ENCODE measurements at places on chromosomes 3 and 15.

DNA sequence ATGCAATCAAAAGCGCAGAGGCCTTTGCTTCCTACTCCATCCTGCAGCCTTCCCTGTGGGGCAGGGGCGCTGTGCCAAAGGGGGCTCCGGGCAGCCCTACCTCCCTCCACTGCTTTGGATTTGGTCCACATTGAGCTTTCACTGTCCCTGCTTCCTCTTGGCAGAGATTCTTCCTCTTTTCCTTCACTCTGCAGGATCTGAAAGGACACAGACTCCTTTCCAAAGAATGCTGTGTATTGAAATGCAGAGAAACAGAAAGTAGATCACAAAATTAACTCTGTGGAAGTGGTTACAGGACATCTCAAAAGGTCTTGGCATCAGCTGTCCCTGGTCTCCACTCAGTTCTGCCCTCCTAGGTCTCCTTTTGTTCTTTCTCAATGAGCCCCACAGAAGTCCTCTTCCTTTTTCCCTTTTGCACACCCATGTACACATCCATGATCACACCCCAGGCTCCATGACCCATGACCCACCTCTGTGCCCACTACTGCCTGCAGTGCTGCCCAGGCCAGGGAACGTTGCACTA, 64.1 kb downstream of the CCR1 start:
- DNase-seq, result no peak

- no peak for DNase-seq
Measured at GRCh38 chr3:12588039-12589009, 31.4 kb downstream of the MKRN2 start.

DNA sequence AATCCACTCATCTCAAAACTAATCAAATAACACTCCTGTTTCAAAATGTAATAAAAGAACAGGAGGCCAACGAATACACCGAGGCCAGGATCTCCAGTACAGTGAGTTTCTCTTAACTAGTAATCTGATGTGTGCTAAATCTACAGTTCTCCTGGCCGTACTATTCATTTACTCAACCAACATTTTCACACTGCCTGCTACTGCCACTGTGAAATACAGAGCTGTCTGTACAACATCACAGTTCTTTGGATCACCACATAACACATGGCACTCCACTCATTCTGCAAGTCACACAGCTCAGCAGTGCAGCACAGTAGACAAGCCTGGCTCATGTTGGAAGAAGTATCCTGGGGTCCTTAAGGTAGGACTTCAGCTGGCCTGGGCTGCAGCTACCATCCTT, 21.9 kb downstream of the RIOX2 start:
- no peak for DNase-seq

DNA sequence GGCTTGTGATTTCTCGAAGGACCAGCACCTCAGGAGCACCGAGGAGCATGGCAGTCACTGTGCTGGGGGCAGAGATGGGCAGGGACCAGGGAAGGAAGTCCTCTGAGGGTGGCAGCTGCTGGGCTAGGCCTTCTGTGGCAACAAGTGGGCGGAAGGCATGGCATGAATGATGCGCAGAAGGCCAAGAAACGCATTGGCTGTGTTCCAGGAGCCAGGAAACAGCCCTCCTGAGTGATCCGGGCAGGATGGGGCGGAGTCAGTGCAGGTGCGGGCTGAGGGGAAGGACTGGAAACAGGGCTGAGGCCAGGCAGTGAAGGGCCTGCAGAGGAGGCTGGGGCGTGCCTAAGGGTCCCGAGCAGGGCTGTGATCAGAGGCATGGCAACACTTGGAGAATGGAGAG, 23.6 kb downstream of the MRPS11 start:
- DNase-seq, result no peak

- DNase-seq, result no peak
Measured at GRCh38 chr3:42148982-42149432, 57.9 kb downstream of the TRAK1 start.

- no peak for DNase-seq
Measured at GRCh38 chr3:167862104-167862730, 126.7 kb downstream of the SERPINI1 start.

DNA sequence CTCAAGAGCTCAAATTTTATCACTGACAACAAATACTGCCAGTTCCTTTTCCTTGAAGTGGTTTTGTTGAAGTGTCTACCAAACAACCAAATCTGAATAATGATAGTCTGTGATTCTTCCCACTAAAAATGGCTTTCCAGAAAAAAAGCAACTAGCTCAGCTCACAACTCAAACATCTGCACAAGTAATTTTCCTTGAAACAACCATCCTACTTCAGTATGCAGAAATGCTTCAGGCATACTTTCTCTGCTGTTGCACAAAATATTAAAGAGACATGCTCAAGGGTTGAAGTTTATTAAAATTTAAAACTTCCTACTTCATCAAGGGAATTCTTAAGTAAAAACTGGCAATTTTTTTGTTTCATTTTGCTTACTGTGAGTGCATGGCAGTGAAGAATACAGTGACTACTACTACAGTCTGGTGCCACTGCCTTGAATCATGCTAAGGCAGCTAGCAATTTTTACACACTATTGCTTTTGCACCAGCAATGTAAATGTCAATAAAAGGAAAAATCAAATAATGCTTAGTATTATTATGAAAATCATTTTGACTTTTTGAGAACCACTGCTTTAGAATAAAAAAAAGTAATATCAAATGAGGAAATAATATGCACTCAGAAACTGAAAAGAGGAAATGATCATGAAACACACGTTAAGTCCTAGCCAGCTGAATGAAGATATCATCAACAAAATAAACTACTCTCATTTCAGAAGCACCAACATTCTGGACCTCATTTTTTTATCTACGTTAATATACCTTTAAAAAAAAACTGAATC, 33.6 kb downstream of the VPS13C start:
- DNase-seq, result no peak

- DNase-seq, result no peak
Measured at GRCh38 chr3:46405301-46406019, 1.4 kb downstream of the CCR5AS start.

- DNase-seq, result peak; percentile 48
Measured at GRCh38 chr15:100330629-100331215, 11.1 kb downstream of the ADAMTS17 start.

DNA sequence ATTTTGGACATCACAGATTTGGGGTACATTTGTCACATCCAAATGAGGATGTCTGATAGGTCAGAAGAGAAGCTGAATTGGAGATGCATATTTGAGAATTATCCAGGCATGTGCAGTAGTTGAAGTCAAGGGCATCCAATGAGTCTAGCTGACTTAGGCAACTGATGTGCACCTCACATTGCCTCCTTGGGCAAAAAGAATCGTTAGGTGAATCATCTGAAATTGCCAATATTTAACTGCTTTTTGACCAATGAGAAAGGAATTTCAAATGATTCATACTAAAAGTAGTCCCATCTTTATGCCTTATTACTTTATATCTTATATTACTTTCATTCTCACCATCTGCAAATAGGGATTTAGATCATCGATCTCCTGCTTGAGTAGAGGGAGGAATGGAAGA, 117.7 kb downstream of the CD47 start:
- DNase-seq, result no peak

DNA sequence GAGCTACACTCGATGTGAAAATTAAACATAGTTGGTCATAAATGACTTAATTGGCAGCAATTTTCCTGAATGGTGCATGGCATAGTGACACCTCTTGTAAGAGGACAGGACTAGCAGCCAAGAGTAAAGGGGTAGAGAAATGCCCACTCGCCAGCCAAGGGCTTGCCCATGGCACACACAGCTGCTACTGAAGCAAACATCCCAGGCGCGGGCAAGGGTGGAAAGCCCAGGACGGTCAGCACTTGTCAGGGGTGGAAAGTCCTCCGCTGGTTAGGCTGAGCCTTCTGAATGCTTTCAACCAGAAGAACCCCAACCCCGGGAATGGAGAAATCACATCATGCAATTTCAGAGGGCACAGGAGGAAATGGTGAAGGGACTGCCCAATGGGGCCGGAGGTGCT, 31.6 kb downstream of the BDH1 start:
- no peak for DNase-seq

DNA sequence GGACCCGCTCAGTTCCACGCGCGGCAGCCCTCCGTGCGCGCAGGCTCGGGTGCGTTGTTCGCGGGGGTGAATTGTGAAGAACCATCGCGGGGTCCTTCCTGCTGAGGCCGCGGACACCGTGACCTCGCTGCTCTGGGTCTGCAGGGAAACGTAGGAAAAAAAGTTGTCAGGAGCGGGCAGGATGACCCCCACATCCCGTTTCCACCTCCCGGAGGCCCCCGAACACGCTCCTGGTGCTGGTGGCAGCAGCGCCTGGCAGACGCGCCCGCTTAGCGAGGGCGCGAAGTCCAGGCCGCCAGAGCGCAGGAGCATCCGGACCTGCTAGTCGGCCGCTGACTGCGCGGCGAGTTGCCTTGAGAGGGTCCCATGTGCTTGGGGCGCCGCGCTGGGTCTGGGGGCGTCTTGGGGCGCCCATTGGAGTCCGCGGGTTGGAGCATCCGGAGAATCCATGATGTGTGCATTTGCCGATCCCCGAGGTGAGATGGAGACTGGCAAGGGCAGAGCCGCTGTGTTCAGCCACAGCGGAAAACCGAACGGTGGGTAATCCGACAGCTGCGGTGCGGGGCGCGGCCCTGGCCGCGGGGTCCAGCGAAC, 520 bp downstream of the GREM1 start:
- DNase-seq, result no peak

- DNase-seq, result no peak
Measured at GRCh38 chr3:111692593-111693552, 97.7 kb upstream of the ZBED2 start.

DNA sequence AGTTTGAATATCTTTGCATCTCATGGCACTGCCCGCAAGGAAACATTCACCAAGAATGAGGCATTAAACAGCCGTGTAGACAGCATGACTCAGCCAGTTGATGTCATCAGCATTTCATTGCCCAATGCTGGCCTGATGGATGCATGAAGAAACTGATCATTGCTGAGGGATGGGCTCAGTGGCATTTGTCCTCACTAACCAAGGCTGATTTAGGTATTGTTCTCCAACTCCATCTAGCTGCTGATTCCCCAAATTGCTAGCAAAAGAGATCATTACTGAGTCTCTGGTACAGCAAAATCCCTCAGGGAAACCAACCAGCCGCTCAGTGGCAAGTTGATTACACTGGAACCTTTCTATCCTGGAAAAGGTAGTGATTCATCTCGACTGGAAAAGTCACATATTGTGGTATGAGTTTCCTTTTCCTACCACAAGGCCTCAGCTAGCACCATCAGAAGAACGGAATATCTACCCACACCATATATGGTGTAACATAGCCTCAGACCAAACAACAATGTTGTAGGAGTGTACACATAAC, 186.5 kb upstream of the GAP43 start:
- DNase-seq, result no peak

DNA sequence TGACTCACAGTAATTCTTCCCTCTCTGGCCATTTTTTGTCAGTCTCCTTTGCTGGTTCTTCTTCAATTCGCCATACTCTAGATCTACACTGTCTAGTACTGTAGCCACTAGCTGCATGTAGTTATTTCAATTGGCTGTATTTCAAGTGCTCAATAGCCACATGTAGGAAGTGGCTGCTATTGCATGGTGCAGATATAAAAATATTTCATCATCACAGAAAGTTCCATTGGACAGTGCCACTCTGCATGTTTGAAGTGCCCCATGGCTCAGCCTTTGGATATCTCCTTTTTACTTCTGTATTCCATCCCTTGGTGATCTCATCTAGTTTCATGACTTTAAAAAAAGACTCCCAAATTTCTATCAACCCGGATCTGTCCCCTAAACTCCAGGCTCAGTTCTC, 22.1 kb downstream of the PPP2R3A start:
- no peak for DNase-seq

DNA sequence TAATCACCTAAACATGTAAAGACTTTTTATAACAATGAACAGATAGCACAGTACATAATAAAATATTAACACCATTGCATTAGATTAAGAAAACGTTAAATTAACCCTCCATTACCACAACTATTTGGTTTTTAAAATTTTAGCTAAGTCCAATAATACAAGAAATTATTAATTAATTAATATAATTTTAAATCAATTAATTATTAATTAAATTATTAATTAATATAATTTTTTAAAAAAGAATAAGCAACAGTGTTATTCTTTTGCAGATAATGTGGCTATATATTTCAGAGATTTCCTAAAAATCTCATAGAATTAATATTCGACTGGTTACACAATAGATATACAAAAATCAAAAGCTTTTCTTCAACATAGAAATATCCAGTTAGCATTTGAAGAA, 82.5 kb downstream of the ECT2 start:
- no peak for DNase-seq

DNA sequence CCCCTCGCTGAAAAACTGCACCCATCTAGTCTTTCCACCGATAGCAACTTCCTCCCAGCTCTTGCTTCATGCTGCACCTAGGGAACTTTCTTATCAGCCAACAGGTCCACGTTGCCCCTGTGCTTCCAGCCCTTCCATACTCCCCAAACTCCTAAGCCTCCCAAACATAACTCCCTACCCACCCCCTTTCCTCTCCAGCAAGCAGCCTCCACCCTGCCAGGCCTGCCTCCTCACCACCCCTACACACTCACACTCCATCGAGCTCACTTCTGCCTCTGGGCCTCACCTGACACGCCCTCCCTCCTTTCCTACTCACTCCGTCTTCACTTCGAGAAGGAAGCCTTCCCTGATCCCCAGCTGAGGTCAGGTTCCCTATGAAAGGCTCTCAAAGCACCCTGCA, 8.1 kb downstream of the INSYN1 start:
- no peak for DNase-seq

DNA sequence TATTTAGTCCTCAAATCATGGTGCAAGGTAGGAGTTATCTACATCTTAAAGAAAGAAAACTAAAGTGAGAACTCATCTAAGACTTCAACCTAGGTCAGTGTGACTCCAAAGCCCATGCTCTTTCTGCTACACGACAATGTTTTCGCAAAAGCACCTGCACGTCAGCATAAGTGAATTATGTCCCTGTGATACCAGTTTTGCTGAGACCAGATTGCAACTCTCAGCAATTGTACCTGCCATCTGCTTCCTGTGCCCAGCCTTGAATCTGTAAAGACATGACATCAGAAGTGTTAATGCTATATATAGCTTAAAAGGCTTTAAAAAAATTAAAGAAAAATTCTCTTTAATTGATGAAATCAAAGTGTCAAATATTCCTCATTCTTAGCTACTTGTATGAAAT, 43.4 kb downstream of the RETNLB start:
- DNase-seq, result no peak

- DNase-seq, result no peak
Measured at GRCh38 chr3:170811515-170811914, 58.5 kb downstream of the RPL22L1 start.

GRCh38 chr3:190811775-190812480, 50.6 kb downstream of the GMNC start:
- no peak for DNase-seq
